Activated CD8-positive, alpha-beta memory T cell treated with anti-CD3 and anti-CD28 coated beads, Interleukin-2, amount 10 ng/mL, durations not matched to agents 7 days and 5 days (primary cell): ENCODE measurements at places on chromosomes 16 and 17. TPM values are rescaled to one million over a fixed set of nuclear protein-coding genes. Genes with fewer than 3 reads are reported as not detected.
A peak's percentile ranks its signal among the peaks of the same experiment; 100 is the strongest.

DNA sequence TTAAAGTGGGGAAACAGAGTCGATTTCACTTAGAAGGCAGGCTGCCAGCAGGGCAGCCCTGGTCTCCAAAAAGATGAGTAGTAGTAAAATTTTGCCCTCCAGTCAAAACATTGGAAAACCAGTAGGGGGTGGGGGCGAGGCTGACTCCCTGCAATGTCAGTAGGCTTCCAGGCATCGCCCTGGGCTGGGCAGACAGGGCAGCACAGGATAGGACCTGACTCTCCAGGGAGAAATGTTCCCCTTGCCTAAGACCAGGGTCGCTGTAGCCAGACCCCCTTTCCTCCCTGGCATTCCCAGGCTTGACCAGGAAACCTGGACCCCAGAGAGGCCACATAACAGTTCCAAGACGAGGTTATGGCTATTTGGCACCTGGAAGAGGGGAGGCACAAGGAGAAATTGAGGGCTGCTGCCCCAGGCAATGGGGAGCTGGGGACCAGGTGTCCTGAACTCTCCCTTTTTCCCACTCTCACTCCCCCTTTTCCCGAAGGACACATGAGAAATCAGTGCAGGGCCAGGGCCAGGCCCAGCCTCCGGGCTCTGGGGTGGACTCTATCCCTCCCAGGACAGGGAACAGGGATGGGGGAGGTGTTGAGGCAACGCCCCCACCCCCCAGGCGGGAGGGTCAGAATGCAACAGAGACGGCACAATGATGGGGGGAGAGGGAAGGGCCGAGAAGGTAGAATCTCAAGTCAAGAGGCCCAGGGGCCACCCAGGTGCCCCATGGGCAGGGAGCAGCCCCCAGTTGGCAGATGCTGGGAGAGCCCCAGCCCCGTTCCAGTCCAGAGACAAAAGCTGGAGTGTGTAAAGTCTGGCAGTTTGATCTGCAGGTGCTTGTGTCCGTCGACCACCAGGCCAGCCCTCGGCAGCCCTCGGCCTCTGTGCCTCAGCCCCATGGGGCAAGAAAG is 4.5 kb upstream of the SAMD14 start:
- H3K27me3 ChIP-seq, result peaks cover 12% of the 10 kb centered on the region
- H3K27ac ChIP-seq, result no peak overlapping the region
- DNase-seq, result no peak
- H3K4me1 ChIP-seq, result peaks cover 19% of the 10 kb centered on the region
- peaks cover 36% of the 10 kb centered on the region for H3K36me3 ChIP-seq
- no peak overlapping the region for H3K4me3 ChIP-seq

GRCh38 chr16:88015806-88016140 is 64.5 kb downstream of the BANP start:
- H3K36me3 ChIP-seq, result no peaks in the 10 kb centered on the region
- DNase-seq, result no peak
- H3K4me1 ChIP-seq, result no peaks in the 10 kb centered on the region
- no peak overlapping the region for H3K27ac ChIP-seq
- no peak overlapping the region for H3K4me3 ChIP-seq
- no peaks in the 10 kb centered on the region for H3K27me3 ChIP-seq

DNA sequence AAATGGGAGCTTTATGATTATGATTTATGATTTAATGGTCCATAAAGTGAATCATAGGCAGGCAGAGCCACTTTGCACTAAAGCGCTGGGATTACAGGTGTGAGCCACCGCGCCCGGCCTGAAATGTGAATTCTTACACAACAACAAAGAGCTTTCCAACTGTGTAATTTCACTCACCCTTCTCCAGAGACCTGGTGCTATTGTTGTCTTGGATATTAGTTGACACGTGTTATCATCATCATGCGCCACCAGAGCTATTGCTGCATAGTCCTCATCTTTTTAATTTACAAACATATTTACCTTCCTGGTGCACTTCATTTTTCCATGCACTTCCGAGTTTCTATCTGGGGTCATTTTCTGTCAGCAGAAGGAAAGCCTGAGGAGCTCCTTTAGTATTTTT is 4.8 kb upstream of the UTS2R start:
- H3K4me3 ChIP-seq, result no peak overlapping the region
- peaks cover 10% of the 10 kb centered on the region for H3K4me1 ChIP-seq
- no peak for DNase-seq
- no peak overlapping the region for H3K27ac ChIP-seq

- H3K4me3 ChIP-seq, result peak overlapping the region; percentile 89
- DNase-seq, result peak; percentile 56
- peaks cover 16% of the 10 kb centered on the region for H3K36me3 ChIP-seq
- H3K27me3 ChIP-seq, result no peaks in the 10 kb centered on the region
- H3K4me1 ChIP-seq, result peaks cover 73% of the 10 kb centered on the region
- H3K27ac ChIP-seq, result peak overlapping the region; percentile 96
Measured at GRCh38 chr16:87951552-87952538, 611 bp downstream of the BANP start.

DNA sequence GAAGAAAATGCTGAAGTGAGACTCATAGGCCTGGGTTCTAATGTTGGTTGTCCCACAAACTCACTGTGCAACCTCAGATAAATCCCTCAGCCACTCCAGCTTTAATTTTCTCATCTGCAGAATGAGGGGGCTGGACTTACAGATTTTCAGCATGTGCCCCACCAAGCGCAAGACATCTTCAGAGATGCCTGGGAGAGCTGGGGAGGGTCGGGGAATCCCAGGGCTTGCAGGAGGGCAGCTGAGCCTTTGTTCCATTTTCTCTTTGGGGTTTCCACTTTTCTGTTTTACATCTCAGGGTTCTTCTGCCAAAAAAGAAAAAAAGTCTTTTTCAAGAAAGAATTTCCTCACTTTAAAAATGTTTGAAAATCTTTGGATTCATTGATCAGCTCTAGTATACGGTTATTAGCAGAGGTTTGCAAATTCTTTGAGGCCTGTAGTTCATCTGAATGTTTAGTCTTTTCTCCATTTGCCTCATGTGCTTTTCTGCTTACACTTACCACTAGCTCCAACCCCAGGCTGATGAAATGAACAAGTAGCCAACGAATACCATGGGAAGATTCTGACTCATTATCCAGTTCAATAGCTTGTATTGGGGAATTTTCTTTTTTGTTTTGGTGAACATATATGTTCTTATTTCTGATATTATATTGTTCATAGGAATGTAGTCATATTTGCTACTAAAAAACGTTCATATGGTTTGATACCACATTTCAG is 56.4 kb downstream of the CHD9 start:
- no peaks in the 10 kb centered on the region for H3K36me3 ChIP-seq
- H3K4me1 ChIP-seq, result peaks cover 2% of the 10 kb centered on the region
- H3K27me3 ChIP-seq, result no peaks in the 10 kb centered on the region
- H3K27ac ChIP-seq, result no peak overlapping the region

DNA sequence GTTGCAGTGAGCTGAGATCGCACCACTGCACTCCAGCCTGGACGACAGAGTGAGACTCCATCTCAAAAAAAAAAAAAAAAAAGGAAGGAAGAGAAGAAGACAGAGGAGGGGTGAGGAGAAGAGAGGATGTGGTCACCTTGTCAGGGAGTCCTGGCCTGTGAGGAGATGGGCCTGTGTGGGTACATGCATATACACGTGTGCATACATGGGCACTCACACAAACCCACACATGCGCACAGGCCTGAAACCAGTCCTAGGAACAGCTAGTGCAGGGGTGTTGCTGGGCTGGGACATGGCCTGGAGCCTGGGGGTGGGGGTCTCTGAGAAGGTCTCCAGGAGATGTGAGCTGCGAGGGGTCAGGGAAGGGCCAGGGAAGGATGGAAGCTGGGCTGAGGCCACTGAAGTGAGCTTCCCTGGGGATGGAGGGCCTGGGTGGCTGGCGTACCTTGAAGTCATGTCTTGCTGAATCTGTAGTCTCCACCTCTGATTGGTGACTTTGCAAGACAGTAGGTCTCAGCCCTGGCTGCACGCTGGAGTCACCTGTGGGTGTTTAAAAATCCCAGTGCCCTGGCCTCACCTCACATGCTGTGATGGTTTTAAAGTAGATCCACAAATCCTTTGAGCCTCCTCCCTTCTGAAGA is 72.4 kb downstream of the MRM1 start:
- no peaks in the 10 kb centered on the region for H3K27me3 ChIP-seq
- H3K4me3 ChIP-seq, result peak overlapping the region; percentile 51
- H3K27ac ChIP-seq, result peak overlapping the region; percentile 92
- no peaks in the 10 kb centered on the region for H3K36me3 ChIP-seq
- H3K4me1 ChIP-seq, result peaks cover 57% of the 10 kb centered on the region

DNA sequence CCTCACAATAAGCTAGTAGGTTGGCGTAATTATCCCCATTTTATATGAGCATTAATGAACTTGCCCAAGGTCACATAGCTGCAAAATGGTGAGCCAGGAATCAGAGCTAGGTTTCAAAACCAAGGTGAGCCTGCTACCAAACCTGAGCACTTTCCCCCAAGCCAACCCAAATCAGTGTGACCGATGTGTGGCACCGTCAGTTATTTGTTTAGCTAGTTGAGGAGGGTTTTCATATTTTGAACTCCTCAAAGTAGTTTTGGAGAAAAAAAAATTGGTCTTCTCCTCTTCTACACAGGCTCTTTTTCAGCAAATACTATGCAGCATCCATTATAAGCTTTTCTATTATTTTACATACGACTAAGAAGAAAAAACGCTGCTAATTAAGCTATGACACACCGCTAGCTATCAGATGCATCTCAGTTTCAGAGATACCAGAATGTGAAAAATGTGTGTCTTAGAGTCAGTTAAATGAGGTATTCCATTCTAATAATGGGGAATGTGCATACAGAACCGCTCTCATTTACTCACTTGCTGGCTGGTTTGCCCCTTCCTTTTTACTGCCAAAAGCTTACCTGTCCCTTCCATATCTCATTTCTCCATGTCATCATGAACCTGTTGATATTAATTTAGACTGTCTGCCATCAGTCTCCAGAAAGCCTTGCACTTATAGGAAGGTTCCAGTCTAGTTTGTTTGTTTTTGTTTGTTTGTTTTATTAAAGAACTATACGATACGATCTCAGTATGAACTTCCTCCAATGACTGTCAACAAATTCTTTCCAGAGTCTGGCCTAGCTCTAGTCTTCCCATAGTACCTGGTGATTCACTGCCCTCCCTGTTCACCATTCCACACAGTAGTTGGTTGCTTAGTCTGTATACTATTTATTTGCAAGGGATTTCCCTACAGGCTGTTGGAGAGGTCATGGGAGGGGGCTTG is 2.2 kb upstream of the TBX4 start:
- H3K27ac ChIP-seq, result no peak overlapping the region
- H3K4me1 ChIP-seq, result peaks cover 8% of the 10 kb centered on the region
- no peak for DNase-seq
- peaks cover 76% of the 10 kb centered on the region for H3K27me3 ChIP-seq

- no peak overlapping the region for H3K4me3 ChIP-seq
- no peak for DNase-seq
- H3K27ac ChIP-seq, result no peak overlapping the region
- no peaks in the 10 kb centered on the region for H3K27me3 ChIP-seq
- H3K4me1 ChIP-seq, result no peaks in the 10 kb centered on the region
Measured at GRCh38 chr17:29840884-29841283, 89.1 kb downstream of the SSH2 start.

- H3K36me3 ChIP-seq, result no peaks in the 10 kb centered on the region
- peaks cover 29% of the 10 kb centered on the region for H3K4me1 ChIP-seq
- H3K27ac ChIP-seq, result no peak overlapping the region
- H3K27me3 ChIP-seq, result no peaks in the 10 kb centered on the region
- no peak for DNase-seq
- H3K4me3 ChIP-seq, result no peak overlapping the region
Measured at GRCh38 chr17:73586921-73587602, 57.2 kb downstream of the SDK2 start.

GRCh38 chr17:64448665-64449512 is at the start of gene MILR1:
TSS of gene MILR1 (plus strand) at chr17:64449115. CDS start at chr17:64449169, 54 bp downstream.
- H3K4me3 ChIP-seq, result no peak within 1 kb of the TSS
- DNase-seq, result no peak
- H3K36me3 ChIP-seq, result no peaks in the 10 kb centered on the region
- H3K27ac ChIP-seq, result no peak within 1 kb of the TSS

DNA sequence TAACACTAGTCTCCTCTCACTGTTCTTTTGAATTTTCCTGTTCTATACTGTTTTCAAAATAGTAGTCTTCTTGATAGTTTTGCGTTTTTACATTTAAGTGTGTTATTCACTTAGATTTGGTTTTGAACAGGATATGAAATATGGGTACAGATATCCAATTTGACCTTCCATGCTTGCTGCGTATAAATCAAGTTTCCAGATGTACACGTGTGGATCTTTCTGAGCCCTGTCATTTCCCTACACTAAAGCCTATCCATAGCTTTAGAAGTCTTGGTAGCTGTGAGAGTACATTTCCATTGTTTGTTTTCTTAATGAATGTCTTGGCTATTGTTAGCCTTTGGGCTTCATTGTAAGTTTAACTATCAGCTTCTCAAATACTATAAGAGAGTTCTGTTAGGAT is 20.4 kb downstream of the CYLD start:
- DNase-seq, result no peak
- no peak overlapping the region for H3K4me3 ChIP-seq
- no peaks in the 10 kb centered on the region for H3K27me3 ChIP-seq
- peaks cover 74% of the 10 kb centered on the region for H3K4me1 ChIP-seq
- H3K36me3 ChIP-seq, result peaks cover 72% of the 10 kb centered on the region

DNA sequence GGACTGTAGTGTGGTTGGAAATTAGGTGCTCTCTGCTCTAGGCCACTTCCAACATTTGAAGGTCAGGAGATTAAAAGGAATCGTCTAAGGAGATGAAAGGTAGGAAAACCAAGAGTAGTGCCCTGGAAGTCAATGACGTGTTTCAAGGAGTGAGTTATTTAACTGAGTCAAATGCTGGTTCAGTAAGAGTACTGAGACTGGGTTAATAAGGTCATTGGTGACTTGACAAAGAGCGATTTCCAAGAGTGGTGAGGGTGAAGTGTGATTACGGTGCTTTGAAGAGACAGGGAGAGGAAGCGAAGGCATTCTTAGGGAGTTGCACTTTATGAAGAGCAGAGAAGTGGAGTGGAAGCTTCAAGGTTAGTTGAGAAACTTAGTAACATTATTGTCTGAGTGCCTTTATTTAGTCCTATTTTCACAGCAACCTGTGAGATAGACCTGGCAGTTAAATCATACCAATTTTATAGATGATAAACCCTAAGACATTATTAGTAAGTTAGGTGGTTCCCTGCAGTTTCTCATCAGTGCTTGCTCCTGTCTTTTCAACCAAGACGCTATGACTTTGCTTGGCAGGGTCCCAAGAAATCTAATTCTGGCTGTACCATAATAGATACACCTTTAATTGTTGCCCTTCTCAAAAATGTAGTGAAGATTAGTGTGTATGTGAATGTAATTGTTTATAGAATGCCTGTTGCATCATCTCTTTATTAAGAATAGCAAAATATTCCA is 5.9 kb downstream of the ZNF207 start:
- no peaks in the 10 kb centered on the region for H3K27me3 ChIP-seq
- DNase-seq, result no peak
- peaks cover 65% of the 10 kb centered on the region for H3K36me3 ChIP-seq
- peak overlapping the region; percentile 29 for H3K4me3 ChIP-seq

GRCh38 chr16:84545114-84545737 is 40.8 kb upstream of the MEAK7 start:
- H3K27me3 ChIP-seq, result no peaks in the 10 kb centered on the region
- H3K4me3 ChIP-seq, result no peak overlapping the region
- no peak overlapping the region for H3K27ac ChIP-seq
- no peak for DNase-seq

- H3K27me3 ChIP-seq, result peaks cover 53% of the 10 kb centered on the region
- no peak within 1 kb of the TSS for H3K27ac ChIP-seq
- no peaks in the 10 kb centered on the region for H3K36me3 ChIP-seq
- H3K4me1 ChIP-seq, result peaks cover 20% of the 10 kb centered on the region
- no peak for DNase-seq
Measured at GRCh38 chr16:85750827-85751697, at the start of gene C16orf74. TSS of gene C16orf74 (minus strand) at chr16:85751096. CDS start at chr16:85735217, 15,879 bp downstream.

CA4 gene
- total RNA-seq, result not detected

TNRC6C gene
- total RNA-seq, result 39.3 TPM

TUFM gene
- 156 TPM for total RNA-seq

PRR29 gene
- total RNA-seq, result 1.5 TPM

AOC2 gene
- 2.4 TPM for total RNA-seq
